IPS DF 19.7 (cell line): ENCODE measurements at places on chromosomes 2 and 18.

- no peak for DNase-seq
Observed at GRCh38 chr2:11669454-11670291, at the start of gene NTSR2. Gene NTSR2, minus strand, starts transcription at chr2:11670195. Its CDS starts 66 bp downstream, at chr2:11670129.

- no peak for DNase-seq
Observed at GRCh38 chr2:129074298-129074920, 755.7 kb upstream of the HS6ST1 start.

GRCh38 chr2:70399046-70399445 is 97.2 kb upstream of the FAM136A start:
- no peak for DNase-seq

- DNase-seq = no peak
Observed at GRCh38 chr2:85453571-85453970, 35.1 kb downstream of the SH2D6 start.

GRCh38 chr18:13300029-13300428 is 81.5 kb downstream of the LDLRAD4 start:
- no peak for DNase-seq

DNA sequence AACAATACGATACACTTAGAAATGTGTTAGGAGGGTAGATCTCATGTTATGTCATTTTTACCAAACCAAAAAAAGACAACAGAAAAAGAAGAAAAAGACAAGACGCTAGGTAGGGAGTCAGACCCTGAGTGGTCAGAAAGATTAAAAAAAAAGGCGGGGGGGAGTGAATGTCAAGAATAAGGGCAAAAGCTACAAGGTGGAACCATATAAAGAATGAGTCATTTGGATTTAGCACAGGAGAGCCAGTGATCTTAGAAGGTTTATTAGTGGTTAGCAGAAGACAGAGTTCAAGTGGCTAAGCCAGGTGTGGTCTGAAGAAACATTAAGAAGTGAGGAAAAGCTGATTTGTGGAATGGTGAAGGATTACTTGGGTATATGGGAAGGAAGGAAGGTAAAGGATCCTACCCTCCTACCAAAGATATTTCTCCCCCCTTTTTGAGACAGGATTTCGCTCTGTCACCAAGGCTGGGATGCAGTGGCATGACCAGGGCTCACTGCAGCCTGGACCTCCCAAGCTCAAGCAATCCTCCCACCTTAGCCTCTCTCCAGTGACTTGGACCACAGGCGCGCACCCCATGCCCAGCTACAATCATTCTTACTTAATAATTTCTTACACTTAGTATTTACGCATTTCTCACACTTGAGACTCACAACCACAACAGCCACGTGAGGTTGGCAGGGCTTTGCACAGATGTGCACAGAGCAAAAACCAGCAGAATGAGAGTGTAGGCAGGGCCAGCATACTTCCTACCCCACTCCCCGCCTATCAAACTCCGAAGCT is 2.6 kb downstream of the DSC2 start:
- no peak for DNase-seq

DNA sequence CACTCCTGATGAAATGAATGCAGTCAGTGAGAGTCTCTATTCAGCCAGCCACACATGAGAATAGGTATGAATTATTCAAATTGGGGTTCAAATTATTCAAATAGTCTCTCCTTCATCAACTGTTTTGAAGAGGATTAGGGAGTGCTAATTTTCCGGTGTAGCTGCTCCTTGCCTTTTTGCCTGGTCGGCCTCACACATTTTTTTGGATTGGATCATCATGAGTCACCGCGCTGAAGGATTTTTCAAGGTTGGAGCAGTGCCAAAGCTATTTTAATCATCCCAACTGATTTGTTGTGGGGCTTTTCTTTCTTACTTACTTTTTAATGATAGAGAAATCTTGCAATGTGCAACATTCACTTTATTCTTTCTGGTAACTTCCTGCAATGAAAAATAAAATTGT is 2.4 kb upstream of the DTNA start:
- DNase-seq = no peak

GRCh38 chr2:129906861-129907235 is 72.6 kb upstream of the RAB6C start:
- DNase-seq = no peak

DNA sequence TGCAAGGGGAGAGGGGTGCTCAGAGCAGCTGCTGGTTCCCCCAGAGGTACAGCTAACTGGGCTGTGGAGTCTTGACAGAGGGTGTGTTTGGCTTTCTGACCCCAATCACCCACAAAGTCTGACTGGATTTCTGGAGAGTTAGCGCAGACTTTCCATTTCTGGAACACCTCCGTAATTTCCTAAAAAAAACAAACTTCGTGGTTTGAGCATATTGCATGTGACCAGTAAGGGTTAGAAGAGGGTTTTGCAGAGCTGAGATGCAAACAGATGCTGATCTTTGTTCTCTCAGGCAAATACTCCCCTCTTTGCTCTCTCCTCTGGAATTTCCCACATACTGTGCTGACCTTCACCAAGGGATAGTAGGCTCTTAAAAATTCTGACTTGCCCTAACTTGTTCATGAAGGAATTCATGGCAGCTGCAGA is 44.5 kb upstream of the TMEM247 start:
- DNase-seq = peak; percentile 12

DNA sequence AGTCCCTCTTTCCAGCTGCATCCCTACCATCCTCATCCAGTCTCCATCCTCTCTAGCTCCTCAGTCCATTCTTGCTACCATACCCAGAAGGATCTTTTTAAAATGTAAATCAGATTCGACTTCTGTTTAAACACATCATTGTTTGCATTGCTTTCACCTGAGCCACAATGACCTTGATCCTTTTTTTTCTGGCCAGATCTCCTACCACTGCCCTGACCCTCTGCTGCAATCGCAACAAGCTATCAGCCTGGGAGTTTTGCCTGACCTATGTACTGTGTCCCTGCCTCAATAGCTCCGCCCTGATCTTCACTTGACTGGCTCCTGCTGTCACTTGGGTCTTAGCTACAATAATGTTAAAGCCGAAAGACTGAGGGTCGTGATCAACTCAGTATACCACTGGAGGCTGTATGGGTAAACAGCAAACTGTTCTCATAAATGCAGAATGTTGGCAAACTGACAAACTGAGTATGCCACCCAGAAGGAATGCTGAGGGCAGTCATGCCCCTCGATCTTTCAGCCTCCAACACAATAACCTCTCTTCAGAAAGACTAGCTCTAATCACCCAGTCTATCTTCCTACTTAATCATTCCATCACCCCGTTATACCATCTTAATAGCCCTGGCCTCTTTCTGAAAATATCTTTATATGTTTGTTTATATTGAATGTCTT is 2.6 kb upstream of the RBM43 start:
- DNase-seq = no peak

DNA sequence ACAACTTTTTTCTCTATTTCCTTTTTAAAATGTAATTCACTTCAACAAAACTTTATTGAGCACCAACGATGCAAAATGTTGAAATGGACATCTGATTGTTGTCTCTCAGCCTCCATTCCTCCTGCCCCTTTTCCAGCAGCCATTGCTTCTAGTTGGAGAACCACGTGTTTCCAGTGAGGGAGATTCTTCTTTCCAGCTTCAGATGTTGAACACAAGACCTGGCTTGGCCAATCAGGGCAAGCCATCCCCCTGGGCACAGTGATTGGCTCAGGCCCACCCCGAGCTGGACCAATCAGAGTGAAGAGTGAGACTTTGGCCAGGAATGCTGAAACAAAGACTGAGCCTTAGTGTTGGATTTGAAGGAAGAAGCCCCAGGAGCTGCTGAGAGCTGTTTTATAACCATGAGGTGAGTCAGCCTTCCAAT is 59.0 kb downstream of the E2F6 start:
- no peak for DNase-seq

DNA sequence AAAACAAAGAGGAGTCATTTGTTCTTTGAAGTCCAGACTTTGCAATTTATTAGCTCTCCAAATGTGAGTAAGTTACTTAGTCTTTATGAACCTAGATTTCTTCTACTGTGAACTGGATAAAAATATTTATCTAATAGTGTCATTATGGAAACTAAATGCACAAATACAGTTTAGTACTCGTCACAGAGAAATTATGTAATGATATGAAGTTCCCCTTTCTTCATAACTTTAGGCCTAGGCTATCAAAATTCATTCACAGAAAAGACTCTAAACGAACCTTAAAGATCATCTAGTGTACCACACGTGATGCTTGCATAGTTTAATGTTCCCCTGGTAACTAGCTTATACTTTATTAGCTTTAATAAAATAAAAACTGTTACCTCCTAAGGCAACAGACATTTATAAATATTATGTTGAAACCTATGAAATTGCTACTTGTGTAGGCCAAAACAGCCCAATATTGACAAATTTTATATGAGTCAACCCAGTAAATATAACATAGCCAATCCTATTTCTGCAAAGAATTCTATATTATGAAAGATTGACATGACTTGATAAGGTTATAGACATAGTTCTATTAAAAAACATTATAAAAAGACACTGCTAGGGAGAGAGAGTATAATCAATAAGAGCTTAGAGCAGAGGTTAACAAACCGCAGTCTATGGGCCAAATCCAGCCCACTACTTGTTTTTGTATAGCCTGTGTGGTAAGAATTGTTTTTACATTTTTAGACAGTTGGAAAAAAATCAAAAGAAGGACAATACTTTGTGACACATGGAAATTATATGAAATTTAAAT is 44.9 kb upstream of the ITPRID2 start:
- no peak for DNase-seq

DNA sequence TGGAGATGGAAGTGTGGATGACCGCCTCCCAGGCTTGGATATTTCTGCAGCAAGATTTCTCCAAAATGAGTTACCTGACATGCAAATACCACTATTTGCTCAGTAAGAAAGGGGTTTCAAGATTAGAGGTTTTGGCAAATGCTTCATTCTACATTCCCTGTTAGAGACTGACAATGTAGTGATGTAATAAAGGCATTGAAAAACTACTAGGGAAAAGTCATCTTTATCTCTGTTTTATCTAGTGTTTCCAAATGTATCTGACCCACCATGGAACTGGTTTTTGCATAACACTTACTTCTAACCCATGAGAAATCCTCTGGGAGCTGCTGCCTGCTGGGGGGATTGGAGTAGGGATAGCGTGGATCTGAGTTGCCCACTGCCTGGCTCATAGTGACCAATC is 33.0 kb upstream of the NTSR2 start:
- no peak for DNase-seq

GRCh38 chr2:191434072-191434471 is 188.9 kb downstream of the MYO1B start:
- DNase-seq = no peak

DNA sequence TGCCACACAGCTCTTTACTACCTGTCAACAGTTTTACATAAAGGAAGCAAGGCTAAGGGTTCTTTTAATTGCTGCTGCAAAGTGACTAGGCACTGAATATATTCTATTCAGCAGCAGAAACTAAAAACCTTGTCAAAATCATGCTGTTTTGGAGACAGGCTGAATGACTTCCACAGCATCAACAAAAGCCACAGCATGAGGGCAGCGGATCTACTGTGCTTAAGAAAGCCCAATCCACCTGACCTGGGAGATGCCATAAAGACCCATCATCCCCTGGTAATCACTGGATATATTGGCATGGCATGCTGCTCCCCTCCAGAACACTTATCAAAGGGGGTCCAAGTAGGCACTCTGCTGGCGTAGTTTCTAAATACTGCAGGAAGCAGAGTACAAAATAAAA is 715.1 kb upstream of the SLC8A1 start:
- DNase-seq = peak; percentile 15

- DNase-seq = no peak
Observed at GRCh38 chr2:191923652-191923997, 76.7 kb upstream of the CAVIN2 start.

GRCh38 chr18:51211552-51211951 is 14.1 kb upstream of the MEX3C start:
- DNase-seq = no peak

GRCh38 chr18:43034683-43035500 is 80.6 kb downstream of the RIT2 start:
- DNase-seq = peak; percentile 98

DNA sequence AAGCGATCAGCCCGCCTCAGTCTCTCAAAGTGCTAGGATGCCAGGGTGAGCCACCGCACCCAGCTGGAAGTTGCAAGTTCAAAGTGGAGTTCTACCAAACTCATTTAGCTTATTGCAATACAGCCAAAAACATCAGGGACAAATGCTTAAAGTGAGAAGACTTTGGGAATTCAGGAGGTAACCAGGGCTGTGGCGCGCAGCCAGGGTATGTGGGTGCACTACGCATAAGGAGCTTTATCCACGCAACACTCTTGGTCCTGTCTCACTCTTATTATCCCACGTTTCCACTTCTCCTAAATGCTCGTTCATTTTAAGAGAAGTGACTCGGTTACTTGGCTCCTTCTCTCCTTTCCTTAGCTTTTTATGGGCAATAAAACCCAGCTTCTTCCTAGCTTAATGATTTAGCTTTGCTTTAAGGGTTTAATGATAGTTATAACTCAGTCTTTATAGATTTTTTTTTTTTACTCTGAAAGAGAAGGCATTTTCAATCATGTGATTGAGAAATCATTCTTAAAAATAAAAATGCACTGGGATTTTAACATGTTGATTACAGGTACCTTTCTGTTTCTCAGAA is 199.8 kb downstream of the KCNE4 start:
- DNase-seq = no peak

- no peak for DNase-seq
Observed at GRCh38 chr18:54671291-54671881, 80.3 kb downstream of the DYNAP start.

DNA sequence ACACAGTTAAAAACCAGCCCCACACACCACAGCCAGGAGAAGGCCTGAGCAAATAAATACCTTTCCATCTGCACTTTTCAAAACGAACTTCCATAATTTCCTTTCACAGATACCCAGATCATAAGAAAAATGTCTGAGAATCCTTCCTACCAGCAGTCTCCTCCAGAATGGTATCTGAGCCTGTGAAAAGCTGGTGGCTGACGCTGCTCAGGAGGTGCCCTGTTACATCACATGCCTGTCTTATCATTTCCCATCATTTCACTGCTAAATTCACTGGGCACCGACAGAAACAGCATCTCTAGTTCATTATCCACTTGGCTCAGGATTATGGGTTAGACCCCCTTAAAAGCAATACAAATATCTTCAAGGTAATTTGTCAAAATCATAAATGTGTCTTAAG is 4.4 kb downstream of the CRACDL start:
- DNase-seq = no peak
